ENCODE measurements at places on chromosomes 2 and 18.

- peak; percentile 53 for DNase-seq
Observed at GRCh38 chr2:112996635-112997034, 8.6 kb upstream of the IL36A start.

DNA sequence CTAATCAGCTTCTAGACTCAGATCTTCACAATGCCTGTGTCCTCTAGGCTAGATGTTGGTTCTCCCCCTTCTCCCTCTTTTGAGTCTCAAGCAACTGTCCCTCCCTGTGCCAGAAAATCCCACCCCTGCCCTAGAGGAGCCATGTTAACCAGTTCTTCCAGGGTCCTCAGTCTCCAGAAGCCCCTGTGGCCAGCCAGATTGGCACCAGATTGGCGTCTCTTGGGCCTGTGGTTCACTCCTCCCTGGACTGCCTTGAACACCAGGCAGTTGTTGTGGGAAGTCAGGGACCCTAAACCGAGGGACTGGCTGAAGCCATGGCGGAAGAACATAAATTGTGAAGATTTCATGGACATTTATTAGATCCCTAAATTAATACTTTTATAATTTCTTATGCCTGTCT, 36.6 kb downstream of the CYP26B1 start:
- no peak for DNase-seq

- no peak for DNase-seq
Observed at GRCh38 chr2:120620025-120620793, 115.5 kb upstream of the GLI2 start.

- DNase-seq, result no peak
Observed at GRCh38 chr2:136133176-136133575, 15.2 kb upstream of the CXCR4 start.

GRCh38 chr2:25586726-25587144, 86.6 kb downstream of the DTNB start:
- DNase-seq, result no peak

GRCh38 chr2:197054437-197054836, 127.9 kb upstream of the PGAP1 start:
- DNase-seq, result no peak

- DNase-seq, result no peak
Observed at GRCh38 chr2:235218486-235218907, 266.7 kb downstream of the SH3BP4 start.

DNA sequence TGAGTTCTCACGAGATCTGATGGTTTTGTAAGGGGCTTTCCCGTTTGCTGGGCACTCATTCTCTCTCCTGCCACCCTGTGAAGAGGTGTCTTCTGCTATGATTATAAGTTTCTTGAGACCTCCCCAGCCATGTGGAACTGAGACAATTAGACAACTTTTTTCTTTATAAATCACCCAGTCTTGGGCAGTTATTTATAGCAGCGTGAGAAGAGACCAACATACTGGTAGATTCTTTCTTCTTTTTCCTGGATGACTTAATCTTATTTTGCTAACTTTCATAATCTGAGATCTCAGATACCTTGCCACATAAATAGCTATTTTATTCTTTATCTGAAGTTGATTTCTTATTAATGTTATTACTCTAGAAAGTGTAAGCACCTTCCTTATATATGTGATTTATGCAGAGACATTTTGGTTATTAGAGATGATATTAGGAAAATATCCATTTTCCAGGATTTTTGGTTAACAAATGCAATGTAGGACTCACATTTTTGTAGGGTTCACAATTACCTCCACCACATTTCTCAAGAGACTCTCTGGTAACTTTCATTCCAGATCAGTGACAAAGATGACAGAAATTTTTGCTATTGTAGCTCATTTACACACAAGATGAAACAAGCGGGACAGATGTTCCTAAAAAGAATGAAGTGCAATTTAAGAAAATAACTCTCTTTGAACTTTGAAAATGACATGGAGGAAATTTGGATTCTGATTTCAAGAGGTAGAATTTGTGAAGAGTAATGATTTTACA, 97.9 kb upstream of the RND3 start:
- no peak for DNase-seq

- no peak for DNase-seq
Observed at GRCh38 chr2:234986390-234986789, 34.6 kb downstream of the SH3BP4 start.

- DNase-seq, result no peak
Observed at GRCh38 chr2:157046396-157046795, 211.1 kb upstream of the GALNT5 start.

- no peak for DNase-seq
Observed at GRCh38 chr2:217356142-217356541, 496.3 kb upstream of the TNP1 start.
